ENCODE measurements at places on chromosomes 6 and 20.

DNA sequence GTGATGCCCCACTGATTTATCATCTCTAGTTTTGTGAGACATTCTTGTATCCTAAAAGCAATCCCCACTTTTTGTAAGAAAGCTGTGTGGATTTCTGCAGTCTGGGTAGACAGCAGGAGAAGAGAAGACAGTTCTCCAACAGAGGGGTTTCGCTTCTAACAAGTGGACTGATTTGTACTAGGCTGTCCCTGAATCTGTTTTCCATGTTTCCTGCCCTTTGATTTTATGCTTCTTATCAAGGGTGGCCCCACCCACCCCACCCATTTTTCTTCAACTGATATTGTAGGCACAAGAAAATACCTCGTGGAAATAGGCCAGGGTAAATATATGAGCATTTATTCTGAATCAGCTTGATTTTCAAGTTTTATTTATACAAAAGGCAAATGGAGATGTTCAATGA, 25.7 kb upstream of the JAG1 start:
- no peak for DNase-seq

DNA sequence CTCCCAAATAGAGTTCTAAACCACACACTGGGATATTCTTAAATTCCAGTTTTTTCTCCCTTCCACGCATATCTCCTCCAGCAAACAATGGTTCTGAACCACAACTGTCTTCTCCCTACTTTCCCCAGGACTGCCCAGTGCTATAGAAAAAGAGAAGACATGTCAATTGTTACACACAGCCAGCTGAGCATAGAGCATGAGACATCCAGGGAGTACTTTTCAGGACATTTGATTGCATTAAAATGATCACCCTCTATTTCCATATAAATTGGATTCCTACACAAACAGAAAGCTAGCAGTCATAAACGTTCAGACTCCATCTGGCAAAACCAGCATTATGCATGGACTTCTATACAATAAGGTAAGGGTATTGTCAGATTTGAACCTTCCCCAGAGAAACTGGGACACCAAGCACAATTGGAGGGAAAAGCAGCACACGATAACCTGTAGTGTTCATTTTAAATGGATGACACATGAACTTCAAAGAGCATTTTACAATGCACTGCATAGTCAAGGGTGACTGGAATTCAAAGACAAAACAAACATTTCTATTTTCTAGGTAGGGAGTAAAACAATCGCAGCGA, 93.1 kb upstream of the HEY2 start:
- DNase-seq = no peak

- no peak for DNase-seq
These were observed 48.0 kb downstream of the BMP6 start for GRCh38 chr6:7773914-7774313.

DNA sequence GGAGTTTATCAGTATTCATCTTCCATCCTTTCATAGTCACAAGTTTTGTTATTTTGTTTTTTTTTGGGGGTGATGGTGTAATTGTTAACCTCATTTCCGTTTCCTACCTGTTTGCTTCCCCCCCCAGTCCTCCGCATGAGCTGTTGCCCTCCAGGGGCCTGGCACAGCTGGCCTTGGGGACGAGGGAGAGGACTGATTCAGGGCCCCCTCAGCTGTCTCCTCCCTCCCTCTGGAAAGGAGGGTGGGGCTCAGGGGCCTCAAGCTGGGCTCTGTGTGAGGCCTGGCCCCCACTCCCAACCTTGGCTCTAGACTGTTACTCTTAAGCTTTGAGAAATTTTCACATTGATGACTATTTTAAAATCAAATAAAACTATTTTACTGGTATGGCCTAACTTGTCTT, 4.0 kb downstream of the LRRC73 start:
- no peak for DNase-seq

- DNase-seq = no peak
These were observed 35.0 kb upstream of the ZFAND3 start for GRCh38 chr6:37784585-37784967.

DNA sequence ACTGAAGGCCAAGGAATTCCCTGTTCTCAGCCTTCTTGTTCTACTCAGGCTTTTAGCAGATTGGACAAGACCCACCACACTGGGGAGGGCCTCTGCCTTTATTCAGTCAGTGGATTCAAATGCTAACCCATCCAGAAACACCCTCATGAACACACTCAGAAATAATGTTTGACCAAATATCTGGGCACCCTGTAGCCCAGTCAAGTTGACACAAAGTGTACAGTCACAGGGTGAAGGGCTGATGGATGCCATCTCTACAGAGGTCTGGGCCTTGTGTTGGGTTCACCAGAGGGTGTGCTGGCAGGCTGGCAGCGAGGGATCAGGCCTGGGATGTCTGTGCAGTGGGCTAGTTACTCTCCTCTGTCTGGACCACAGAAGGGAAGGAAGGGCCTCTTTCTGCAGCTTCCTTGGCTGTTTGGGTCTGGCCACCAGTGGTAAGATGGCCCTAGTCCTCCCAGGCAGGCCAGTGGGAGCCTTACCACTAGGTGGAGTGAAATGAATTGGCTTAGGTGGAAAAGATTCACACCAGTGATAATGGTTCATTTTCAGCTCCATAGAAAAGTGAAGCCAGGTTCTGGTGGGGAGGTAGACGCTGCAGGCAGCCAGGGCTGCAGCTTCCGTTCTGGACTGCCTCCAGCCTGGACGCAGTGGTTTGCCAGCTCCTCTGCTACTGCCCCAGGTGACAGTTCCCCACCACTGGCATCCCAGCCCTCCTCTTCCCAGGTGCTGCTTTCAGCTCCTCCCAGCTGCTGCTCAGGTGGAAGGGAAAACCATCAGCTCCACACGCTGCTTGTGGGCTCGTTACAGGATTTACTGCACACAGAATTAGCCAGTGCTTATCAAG, 9.2 kb downstream of the TUBB2A start:
- DNase-seq = no peak

GRCh38 chr20:41617059-41617901, 897 bp downstream of the CHD6 start:
- peak; percentile 23 for DNase-seq

DNA sequence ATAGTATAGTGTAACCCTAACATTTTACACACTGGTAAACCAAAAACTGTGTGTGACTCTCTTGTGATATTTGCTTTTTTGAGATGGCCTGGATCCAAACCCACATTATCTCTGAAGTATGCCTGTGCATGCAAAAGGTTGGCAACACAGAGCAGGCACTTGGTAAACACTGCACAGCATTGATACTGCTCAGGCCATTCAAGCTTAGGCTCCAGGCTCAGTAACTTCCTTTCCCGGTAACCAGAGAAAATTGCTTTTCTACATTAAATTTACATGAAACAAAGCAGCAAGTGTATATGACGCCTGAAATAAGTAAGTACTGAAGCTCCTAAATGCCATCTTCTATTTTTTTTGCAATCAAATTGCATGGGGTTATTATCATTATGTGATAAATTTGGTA, 205.7 kb downstream of the EPM2A start:
- DNase-seq = no peak

DNA sequence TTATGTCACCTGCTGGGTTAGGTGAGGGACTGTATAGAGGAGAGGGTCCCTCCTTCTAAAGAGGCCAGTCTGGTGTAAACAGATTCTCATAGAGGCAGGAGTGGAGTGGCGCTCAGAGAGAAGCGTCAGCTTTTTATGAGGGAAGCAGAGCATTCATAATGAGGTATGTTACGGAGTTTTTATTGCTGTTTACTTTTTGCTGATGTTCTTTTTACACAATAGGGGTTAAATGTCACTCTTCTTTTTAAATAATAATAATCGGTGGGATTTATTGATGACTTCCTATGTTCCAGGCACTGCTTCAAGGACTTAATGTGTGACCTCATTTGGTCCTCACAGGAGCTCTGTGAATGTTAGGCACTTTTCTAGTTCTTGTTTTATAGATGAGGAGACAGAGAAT, 79.9 kb downstream of the L3MBTL3 start:
- no peak for DNase-seq

DNA sequence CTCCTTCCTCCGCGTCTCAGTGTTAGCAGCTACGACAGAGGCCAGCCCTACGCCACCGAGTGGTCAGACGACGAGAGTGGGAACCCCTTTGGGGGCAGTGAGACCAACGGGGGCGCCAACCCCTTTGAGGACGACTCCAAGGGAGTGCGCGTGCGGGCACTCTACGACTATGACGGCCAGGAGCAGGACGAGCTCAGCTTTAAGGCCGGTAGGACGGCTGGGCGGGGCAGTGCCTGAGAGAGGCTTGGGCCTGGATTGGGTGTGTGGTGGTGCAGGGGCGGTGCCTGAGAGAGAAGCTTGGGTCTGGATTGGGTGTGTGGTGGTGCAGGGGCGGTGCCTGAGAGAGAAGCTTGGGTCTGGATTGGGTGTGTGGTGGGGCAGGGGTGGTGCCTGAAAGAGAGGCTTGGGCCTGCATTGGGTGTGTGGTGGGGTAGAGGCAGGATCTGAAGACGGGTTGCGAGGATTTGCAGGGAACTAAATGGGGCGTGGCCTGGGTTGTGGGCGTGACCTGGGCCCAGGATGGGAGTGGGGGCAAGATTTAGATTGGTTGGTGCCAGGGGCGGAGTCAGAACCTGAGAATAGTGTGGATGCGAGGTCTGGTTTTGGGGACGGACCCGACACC, 24.4 kb downstream of the SPDEF start:
- DNase-seq = no peak

DNA sequence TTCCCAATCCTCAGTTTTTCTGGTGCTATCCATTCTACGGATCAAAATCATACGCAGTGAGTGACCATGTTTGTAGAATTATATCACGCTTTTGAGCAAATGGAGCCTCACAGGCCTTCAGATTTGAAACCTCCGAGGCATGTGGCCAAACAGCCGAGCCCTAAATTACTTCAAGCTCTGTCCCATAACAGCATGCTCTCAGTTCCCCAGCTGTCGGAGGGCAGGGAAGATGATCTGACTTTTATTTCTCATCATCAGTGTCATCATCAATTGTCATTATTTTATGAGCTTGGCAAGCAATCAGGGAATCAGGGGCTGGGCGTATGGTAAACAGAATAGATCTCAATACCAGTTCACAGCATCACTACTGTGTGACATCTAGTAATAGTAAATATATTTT, 73.2 kb downstream of the PSMG4 start:
- no peak for DNase-seq

DNA sequence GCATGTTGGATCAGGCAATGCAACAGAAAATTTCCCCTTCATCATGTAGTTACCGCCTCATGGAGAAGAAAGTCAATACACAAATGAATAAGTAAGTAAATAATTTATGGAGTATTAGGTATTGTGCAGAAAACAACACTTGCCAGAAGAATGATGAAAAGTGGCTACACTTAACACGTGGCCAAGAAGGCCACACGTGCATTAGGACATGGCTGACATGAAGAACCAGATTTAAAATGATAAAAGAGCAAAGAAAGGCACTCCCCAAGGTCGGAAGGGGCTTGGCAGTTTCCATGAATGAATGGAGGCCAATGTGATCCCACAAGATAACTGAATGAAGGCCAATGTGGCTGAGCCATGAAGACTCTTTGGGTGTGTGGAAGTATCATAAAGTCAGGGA, 447.2 kb downstream of the DOK5 start:
- DNase-seq = no peak

- peak; percentile 66 for DNase-seq
These were observed 15.4 kb upstream of the STMND1 start for GRCh38 chr6:17086469-17086868.

- DNase-seq = no peak
These were observed 587 bp upstream of the BTN3A1 start for GRCh38 chr6:26401389-26401986.

GRCh38 chr20:4797275-4797674, 75.6 kb downstream of the PRND start:
- no peak for DNase-seq

GRCh38 chr20:24582373-24583168, 113.1 kb downstream of the SYNDIG1 start:
- DNase-seq = no peak

- DNase-seq = no peak
These were observed 194.4 kb downstream of the BTBD9 start for GRCh38 chr6:38445336-38445735.

- no peak for DNase-seq
These were observed 199.3 kb downstream of the ARID1B start for GRCh38 chr6:156976216-156977127.

DNA sequence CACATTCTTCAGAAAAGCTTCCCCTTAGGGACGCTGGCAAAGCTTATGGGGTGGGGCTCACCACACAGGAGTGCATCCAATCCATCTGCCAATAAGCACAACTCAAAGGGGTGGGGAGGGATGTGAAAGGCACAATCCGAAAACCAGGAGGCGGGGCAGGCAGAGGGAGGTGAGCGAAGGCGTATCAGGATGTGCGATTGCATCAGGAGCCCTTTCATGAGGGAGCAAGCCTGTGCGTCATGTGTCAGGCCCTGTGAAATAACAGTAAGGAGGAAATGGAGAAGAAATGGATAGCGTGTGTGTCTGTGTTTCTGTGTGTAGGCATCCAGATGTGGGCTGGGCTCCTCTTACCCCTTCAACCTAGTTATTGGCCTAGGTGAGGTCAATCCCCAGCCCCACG, 382.4 kb upstream of the CDH4 start:
- DNase-seq = no peak

DNA sequence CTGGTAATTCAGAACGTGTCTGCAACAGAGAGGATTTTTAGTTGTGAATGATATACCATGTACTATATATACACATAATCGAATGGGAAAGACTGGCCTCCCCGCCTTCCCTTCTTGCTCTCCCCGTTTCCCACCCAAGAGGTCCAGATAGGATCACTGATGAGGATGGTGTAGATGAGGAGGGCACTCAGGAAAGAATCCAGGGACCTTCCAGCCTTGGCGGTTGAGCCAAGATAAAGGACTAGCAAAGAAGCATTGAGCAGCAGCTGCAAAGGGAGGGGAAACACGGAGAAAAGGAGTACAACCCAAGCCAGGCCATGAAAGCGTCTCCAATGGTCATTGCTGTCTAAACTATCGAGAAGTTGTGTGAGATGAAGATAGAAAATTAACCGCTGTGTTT, 84.0 kb upstream of the EXOC2 start:
- no peak for DNase-seq

- no peak for DNase-seq
These were observed 16.3 kb upstream of the ARFGEF3 start for GRCh38 chr6:138145402-138145801.

- no peak for DNase-seq
These were observed 643.2 kb upstream of the NOX3 start for GRCh38 chr6:156098839-156099238.

- no peak for DNase-seq
These were observed 439.4 kb downstream of the PHF3 start for GRCh38 chr6:64074981-64075380.

GRCh38 chr6:169931261-169931660, 179.8 kb downstream of the ERMARD start:
- no peak for DNase-seq

- DNase-seq = no peak
These were observed 405 bp downstream of the RALGAPA2 start for GRCh38 chr20:20712004-20712473.

- no peak for DNase-seq
These were observed 119.3 kb downstream of the MAP3K7 start for GRCh38 chr6:90467546-90467945.

GRCh38 chr6:77633471-77633870, 19.4 kb upstream of the MEI4 start:
- no peak for DNase-seq
